ENCODE measurements at places on chromosomes 7 and 10.

- DNase-seq = no peak
Observed at GRCh38 chr7:66687186-66687585, 53.3 kb upstream of the RABGEF1 start.

GRCh38 chr7:130996205-130996832, 262.3 kb upstream of the KLF14 start:
- DNase-seq = no peak

DNA sequence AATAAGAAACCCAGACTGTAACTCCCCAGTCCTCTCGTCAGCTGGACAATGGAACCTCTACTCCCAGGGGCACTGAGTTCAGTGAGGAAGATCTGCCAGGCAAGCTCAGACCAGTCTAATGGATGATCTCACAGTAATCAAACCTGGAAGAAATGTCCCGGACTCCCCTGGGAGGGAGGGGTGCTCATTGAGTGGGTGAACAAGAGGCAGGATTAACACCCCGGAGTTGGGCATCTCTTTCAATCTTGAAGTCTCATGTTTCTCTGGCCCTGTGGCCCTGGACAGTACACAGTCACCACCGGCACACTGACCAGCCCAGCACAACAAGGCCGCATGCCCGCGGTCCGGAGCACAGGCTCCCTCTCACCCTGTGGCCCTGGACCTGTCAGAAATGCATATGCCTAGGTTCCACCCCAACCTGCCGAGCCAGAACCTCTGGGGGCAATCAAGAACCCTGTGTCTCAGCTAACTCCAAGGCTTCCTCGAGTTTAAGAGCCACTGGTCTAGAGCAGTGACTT, 27.8 kb downstream of the CXCL12 start:
- no peak for DNase-seq

- no peak for DNase-seq
Observed at GRCh38 chr7:66953044-66953427, 32.0 kb downstream of the TMEM248 start.

- DNase-seq = no peak
Observed at GRCh38 chr7:136070736-136071505, 93.8 kb upstream of the MTPN start.

GRCh38 chr7:69871886-69872569, 273.8 kb downstream of the AUTS2 start:
- DNase-seq = no peak

DNA sequence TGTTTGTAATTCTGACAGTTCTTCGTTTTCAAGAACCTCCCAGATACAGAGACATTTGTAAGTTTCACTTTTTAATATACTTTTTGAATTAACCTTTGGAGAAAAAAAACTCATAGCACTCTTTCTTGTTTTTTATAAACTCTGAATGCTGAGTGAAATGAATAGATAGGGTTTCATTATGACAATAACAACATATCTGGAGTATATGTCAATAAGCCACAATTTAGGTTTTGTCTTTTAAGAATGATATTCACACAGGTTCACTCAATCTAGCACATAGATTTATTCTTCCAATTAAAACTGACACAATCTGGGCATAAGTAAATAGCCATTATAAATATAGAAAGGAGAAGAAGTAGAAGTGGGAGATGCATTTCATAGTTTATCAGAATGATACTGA, 21.7 kb downstream of the ABCA13 start:
- DNase-seq = no peak

DNA sequence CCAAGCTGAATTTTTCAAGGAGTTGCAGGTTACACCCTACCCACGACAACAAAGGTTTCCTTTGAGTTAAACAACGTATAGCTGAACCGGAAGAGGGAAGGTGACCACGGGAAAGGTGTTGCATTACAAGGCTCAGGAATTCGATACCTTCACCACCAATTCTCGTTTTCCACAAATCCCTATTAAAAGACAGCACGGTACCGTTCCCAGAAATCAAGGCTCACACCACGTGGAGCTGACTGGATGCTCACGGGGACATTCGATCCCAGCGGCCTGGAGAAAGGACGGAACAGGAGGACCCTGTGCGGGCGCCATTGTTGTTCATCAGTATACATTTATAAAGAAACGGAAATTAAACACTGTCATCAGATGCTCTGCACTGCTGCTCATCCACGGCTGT, 56.4 kb downstream of the CTBP2 start:
- no peak for DNase-seq

DNA sequence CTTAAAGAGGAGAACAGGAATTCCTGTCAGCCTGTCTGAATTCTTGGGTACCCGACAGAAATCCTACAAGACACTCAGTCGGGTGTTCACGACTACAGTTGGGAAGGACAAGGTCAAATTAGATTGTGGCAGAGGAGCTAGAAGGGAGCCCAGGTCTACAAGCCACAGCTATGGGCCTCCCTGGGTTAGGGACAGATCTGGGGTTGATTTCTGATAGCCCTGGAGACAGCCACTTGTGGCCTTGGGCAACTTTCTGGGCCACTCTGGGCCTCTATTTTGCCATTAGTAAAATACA, 39.7 kb upstream of the ANTXRL start:
- no peak for DNase-seq

Data from activated naive CD4-positive, alpha-beta T cell treated with Interleukin-2 at 50 U/mL for 16 hours (primary cell).